ENCODE measurements at places on chromosomes 12 and 14.

DNA sequence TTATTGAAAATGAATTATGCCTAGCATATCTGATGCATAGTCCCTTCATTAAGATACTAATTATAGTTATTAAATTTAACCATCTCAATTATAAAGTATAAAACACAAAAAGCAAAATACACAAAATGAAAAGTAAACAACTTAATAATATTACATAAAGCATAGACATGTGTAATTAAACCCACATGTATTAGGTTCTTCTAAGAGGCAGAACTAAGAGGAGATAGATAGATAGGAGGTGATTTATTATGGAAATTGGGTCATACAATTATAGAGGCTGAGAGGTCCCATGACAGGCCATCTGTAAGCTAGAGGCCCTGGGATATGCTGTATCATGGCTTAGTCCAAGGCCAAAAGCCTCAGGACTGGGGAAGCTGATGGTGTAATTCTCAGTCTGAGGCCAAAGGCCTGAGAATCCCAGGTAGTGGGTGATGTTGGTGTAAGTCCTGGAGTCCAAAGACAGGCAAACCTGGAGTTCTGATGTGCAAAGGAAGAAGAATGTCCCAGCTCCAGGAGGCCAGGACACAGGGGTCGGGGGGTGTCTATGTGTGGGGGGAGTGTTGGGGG lies 953.3 kb downstream of the TRHDE start:
- no peaks in the 10 kb centered on the region for H3K27me3 ChIP-seq
- H3K4me3 ChIP-seq, result no peak overlapping the region
- no peaks in the 10 kb centered on the region for H3K4me1 ChIP-seq
- no peak for DNase-seq
- no peak overlapping the region for H3K27ac ChIP-seq

DNA sequence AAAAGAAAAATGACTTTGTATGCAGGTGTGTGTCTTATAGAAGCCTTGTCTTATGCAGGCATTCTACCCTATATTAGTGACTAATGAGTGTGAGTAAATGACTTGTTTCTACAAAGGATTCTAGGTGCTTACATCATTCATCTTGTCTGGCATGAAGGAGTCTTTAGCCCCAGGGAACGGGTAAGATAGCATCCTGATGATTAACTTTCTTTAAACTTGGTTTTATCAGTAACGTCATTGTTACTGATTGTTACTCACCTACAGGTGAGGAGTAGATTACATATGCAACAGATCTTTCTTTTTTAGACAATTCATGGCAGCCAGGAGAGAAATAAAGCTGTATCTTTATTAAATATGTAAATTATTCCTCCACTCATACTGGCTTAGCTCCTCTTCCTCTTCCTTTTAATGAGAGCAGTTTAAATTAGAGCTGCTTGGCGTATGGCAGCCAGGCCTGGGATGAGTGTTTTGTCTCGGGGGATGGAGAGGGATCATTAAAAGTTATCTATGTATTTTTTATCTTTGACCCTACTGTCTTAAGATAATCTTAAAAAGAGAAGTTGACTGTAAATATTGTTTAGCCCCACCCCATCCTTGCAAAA lies 57.2 kb upstream of the ATP2A2 start:
- H3K27ac ChIP-seq, result no peak overlapping the region
- DNase-seq, result no peak
- H3K4me3 ChIP-seq, result no peak overlapping the region
- H3K36me3 ChIP-seq, result no peaks in the 10 kb centered on the region
- H3K27me3 ChIP-seq, result peaks cover 8% of the 10 kb centered on the region
- H3K4me1 ChIP-seq, result no peaks in the 10 kb centered on the region

GRCh38 chr14:74459289-74459946 lies 33.4 kb upstream of the SYNDIG1L start:
- H3K36me3 ChIP-seq, result no peaks in the 10 kb centered on the region
- DNase-seq, result peak; percentile 22
- no peak overlapping the region for H3K4me3 ChIP-seq
- H3K4me1 ChIP-seq, result no peaks in the 10 kb centered on the region

- H3K4me1 ChIP-seq, result peaks cover 28% of the 10 kb centered on the region
- no peak for DNase-seq
- no peaks in the 10 kb centered on the region for H3K36me3 ChIP-seq
- H3K27me3 ChIP-seq, result peaks cover 15% of the 10 kb centered on the region
- no peak overlapping the region for H3K4me3 ChIP-seq
Observed at GRCh38 chr14:75234173-75235115, 44.2 kb upstream of the FOS start.

- no peaks in the 10 kb centered on the region for H3K27me3 ChIP-seq
- no peak for DNase-seq
- no peak overlapping the region for H3K4me3 ChIP-seq
- no peaks in the 10 kb centered on the region for H3K4me1 ChIP-seq
- H3K27ac ChIP-seq, result no peak overlapping the region
Observed at GRCh38 chr14:80231702-80232101, 20.4 kb upstream of the DIO2 start.

- H3K36me3 ChIP-seq, result no peaks in the 10 kb centered on the region
- no peak for DNase-seq
- no peaks in the 10 kb centered on the region for H3K4me1 ChIP-seq
- no peak overlapping the region for H3K4me3 ChIP-seq
- H3K27me3 ChIP-seq, result peaks cover 7% of the 10 kb centered on the region
Observed at GRCh38 chr14:39247256-39247655, 13.5 kb downstream of the MIA2 start.

DNA sequence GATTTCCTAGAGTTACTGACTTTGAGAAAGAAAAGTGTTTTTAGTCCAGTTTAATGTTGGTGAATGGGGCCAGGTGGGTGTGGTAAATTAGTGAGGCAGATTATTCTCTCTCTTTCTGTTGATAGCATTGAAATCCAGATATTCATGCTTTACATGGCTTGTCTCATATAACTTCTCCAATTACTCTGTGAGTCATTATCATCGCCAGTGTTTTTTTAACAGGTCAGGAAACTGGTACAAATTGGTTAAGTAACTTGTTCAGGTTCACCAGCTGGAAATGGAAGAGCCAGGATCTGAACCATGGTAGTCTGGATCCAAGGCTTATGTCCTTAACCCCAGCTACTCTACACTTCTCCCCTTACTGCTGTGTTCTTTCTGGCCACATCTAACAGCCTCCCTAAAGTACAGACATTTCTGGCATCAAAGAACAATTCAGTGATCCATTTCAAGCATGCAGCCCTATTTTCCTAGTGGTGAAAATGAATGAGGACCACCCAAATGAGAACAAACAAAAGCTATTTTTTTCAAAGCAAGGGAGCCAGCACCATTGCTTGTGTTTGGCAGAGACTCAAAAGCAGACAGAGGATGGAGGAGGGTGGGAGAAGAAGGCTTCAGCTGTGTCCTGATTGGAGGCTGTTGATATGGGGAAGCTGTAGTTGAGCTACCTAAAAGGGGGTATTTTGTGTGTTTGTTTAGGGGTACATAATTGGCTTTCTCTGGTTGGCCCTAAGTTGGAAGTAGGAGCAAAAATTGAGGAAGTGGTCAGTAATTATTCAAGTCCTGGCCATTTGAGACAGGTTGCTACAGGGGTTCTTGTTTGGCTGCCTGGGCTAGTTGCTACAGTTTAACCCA lies 1.7 kb downstream of the IRAK3 start:
- H3K4me3 ChIP-seq, result no peak overlapping the region
- no peak overlapping the region for H3K27ac ChIP-seq

GRCh38 chr12:66767536-66767935 lies 88.7 kb upstream of the GRIP1 start:
- peaks cover 19% of the 10 kb centered on the region for H3K27me3 ChIP-seq
- no peak overlapping the region for H3K4me3 ChIP-seq
- H3K4me1 ChIP-seq, result peaks cover 16% of the 10 kb centered on the region
- DNase-seq, result no peak

DNA sequence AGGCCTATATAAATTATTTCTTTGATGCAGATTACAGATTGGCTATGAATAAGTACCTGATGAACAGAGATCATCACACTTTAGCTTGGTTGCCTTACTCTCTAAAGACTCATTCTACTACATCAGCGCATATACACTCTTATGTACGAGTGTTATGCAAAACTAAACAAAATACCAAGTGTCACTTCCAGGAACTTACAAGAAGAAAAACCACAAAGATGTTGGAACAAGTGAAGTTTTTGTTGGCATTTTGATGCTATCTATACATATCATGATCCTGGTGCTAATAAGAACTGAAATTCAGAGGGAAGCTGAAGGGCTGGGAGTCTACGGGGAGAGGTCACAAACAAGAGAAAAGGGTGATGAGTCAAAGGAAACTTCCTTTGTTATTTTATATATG lies 47.9 kb upstream of the CERS5 start:
- H3K27ac ChIP-seq, result peak overlapping the region; percentile 64
- peaks cover 69% of the 10 kb centered on the region for H3K4me1 ChIP-seq
- no peak for DNase-seq
- no peaks in the 10 kb centered on the region for H3K27me3 ChIP-seq

- H3K27me3 ChIP-seq, result no peaks in the 10 kb centered on the region
- H3K36me3 ChIP-seq, result peaks cover 73% of the 10 kb centered on the region
- H3K4me1 ChIP-seq, result peaks cover 34% of the 10 kb centered on the region
- H3K27ac ChIP-seq, result peak overlapping the region; percentile 98
- DNase-seq, result peak; percentile 81
Observed at GRCh38 chr12:92143686-92144630, 1.7 kb downstream of the BTG1 start.

- H3K27me3 ChIP-seq, result no peaks in the 10 kb centered on the region
- H3K36me3 ChIP-seq, result no peaks in the 10 kb centered on the region
- no peak overlapping the region for H3K27ac ChIP-seq
- H3K4me3 ChIP-seq, result no peak overlapping the region
- no peak for DNase-seq
Observed at GRCh38 chr12:58678753-58679152, 241.6 kb downstream of the LRIG3 start.

Data from activated CD4-positive, alpha-beta memory T cell treated with anti-CD3 and anti-CD28 coated beads, Interleukin-2, amount 10 ng/mL, durations not matched to agents 7 days and 5 days (primary cell).